ENCODE measurements at places on chromosomes 5 and 9.

- DNase-seq, result no peak
Observed at GRCh38 chr9:136578915-136579649, 33.2 kb upstream of the NOTCH1 start.

DNA sequence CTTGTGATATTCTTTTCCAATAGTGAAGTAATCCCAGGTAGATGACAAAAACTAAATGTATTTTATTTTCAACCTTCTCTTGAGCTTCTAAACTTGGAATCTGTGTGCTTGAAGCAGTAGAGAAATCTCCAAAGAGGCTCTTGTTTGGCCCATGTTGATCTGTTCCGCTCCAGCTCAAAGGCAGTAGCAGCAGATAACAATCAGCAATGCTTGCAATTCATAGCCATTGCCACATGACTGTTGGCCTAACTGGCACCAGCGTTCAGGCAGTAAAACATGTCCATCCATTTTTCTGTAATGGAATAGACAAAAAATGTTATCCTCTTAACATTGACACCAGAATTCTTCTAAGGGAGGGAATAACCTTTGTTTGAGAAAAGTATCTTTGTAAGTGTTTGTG, 270.7 kb upstream of the MSX2 start:
- no peak for DNase-seq

- DNase-seq, result no peak
Observed at GRCh38 chr9:98104445-98104881, 14.6 kb downstream of the TRIM14 start.

DNA sequence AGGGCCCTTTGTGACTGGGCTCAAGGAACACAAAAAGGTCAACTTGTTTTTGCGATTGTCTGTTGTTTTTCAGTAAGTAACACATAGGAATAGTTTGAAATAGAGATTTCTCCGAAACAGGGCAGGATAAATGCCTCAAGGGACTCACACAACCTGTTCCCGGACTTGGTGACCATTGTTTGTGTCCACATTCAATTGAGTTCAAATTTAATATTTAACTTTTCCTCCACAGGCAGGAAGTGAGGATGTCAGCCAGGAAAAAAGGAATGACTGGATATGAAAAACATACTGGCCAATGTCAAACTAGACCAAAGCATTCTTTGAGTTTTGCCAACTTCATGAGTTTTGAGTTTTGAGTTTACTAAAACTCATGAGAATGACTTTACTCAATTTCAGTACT, 72.7 kb downstream of the SPATA31C2 start:
- no peak for DNase-seq

DNA sequence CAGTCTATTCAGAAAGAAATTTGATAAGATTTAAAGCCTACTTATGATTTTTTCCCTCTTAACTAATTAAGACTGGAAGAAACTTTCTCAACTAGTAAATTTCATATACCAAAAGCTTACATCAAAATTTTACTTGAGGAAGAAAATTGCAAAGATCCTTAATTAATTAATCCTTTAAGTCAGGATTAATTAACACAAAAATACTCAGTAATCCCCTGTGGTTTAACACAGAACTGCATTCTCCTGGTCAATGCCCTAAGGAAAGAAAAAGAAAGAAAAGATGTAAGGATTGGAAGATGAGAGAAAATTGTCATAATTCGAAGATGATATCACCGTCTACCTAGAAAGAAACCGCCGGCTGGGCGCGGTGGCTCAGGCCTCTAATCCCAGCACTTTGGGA, 17.3 kb upstream of the RUFY1 start:
- DNase-seq, result no peak
